Suprapubic skin (tissue), 4 donors: ENCODE measurements at places on chromosomes 3 and 15.
A peak's percentile ranks its signal among the peaks of the same experiment; 100 is the strongest.

- no peak overlapping the region for H3K4me3 ChIP-seq
- H3K27me3 ChIP-seq = no peaks in the 10 kb centered on the region
- H3K4me1 ChIP-seq = peaks cover 5% of the 10 kb centered on the region
- no peak overlapping the region for H3K27ac ChIP-seq
- no peaks in the 10 kb centered on the region for H3K36me3 ChIP-seq
These were observed 138.4 kb downstream of the IGF1R start for GRCh38 chr15:98786717-98787116.

- no peak overlapping the region for H3K27ac ChIP-seq
- H3K4me3 ChIP-seq = no peak overlapping the region
These were observed 32.7 kb downstream of the CEMIP start for GRCh38 chr15:80811781-80812315.

GRCh38 chr3:168141405-168141998 is 45.8 kb upstream of the GOLIM4 start:
- H3K4me1 ChIP-seq = no peaks in the 10 kb centered on the region
- H3K4me3 ChIP-seq = no peak overlapping the region
- H3K36me3 ChIP-seq = no peaks in the 10 kb centered on the region
- no peak for DNase-seq
- H3K27me3 ChIP-seq = no peaks in the 10 kb centered on the region

- no peak overlapping the region for H3K4me3 ChIP-seq
- no peak overlapping the region for H3K27ac ChIP-seq
- H3K4me1 ChIP-seq = peaks cover 8% of the 10 kb centered on the region
- no peaks in the 10 kb centered on the region for H3K36me3 ChIP-seq
- DNase-seq = no peak
These were observed 7.9 kb upstream of the PIK3CB start for GRCh38 chr3:138842483-138843188.

DNA sequence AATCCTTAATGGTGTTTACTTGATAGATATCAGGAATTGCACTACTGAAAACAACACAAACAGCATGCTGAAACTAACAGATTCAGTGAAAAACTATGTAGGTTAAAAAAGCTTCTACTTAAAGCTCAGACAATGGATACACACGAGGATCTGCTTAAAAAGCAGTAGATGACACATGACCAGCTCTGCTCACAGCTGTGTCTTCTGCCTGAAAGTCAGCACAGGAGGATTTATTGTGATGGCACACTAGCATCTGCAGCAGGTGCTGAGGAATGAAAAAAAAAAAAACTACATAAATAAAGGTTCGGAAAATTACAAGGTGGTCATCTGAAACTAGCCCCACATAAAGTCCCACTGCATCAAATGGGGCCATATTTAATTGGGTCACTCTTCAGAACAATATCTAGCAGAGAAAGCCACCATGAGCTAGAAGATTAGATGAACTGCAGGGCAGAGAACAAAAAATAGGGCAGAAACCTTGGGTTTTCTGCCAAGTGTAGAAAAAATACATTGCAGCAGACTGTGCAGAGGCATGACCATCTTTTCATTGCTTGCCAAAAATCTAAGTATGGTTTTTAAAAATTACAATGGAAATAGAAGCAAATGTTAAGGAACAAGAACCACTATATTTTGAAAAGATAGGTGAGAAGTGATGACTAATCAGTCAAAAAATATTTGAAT is 13.2 kb upstream of the GOLM2 start:
- H3K4me3 ChIP-seq = no peak overlapping the region
- H3K4me1 ChIP-seq = no peaks in the 10 kb centered on the region
- no peak overlapping the region for H3K27ac ChIP-seq
- no peak for DNase-seq

DNA sequence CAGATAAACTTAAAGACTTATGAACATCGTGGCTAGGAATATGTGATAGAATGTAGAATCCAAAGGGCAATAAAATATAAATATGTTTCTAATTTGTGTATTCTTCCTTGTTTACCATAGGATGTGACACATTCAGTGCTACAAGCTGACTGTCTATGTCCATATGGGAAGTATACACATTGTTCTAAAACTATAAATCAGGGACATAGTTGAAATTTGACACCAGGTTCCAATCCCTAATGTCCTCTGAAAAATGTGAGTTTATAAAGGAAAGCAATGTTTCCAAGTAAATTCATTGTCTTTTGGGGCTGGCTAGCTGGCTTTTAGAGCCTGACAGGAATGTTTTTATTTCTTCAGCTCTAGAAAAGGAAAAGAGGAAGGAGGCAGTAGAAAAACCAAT is 273.6 kb downstream of the CNTN4 start:
- H3K27me3 ChIP-seq = no peaks in the 10 kb centered on the region
- H3K27ac ChIP-seq = no peak overlapping the region
- H3K4me1 ChIP-seq = no peaks in the 10 kb centered on the region

DNA sequence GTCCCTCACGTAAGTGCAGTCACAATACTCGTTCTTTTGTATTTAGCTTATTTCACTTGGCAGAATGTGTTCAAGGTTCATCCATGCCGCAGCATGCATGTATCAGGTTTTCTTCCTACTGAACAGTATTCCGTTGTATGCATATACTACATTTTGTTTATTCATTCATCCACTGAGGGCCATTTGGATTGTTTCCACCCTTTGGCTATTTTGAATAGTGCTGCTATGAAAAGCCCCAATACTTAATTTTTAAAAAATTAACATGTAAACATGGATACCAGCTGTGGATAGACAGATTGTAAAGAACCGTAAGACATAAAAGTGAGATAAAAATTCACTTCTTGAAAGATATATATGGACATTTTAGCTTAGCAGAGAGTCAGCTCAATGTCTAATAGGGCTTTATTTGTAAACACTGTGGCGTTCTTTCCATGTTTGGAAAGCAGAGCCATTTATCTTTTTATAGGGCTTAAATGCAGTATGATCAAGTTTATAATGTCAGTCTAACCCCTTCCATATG is 115.9 kb downstream of the VPS8 start:
- H3K27me3 ChIP-seq = no peaks in the 10 kb centered on the region
- DNase-seq = no peak
- H3K4me1 ChIP-seq = no peaks in the 10 kb centered on the region
- H3K4me3 ChIP-seq = no peak overlapping the region
- H3K27ac ChIP-seq = no peak overlapping the region

DNA sequence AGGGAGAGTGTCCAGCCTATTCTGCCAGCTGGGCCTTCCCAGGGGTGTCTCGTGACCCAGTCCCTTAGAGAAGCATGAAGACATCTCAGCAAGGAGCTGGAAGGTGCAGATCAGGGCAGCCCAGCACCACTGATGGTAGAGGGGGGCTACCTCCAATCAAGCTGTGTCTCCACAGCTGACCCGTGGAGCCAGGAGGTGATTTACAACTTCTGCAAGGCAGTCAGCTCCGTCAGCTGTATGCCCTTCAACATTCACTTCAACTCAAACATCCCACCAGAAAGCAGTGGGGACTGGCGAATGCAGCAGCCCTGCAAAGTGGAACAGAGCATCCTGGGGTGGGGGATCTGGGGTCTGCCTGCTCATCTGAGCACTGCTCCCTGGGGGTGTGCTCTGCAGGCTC is 32.6 kb upstream of the FRG2C start:
- no peak overlapping the region for H3K27ac ChIP-seq
- H3K4me3 ChIP-seq = no peak overlapping the region
- H3K4me1 ChIP-seq = no peaks in the 10 kb centered on the region
- no peaks in the 10 kb centered on the region for H3K27me3 ChIP-seq

- no peaks in the 10 kb centered on the region for H3K36me3 ChIP-seq
- H3K4me3 ChIP-seq = no peak overlapping the region
- H3K27me3 ChIP-seq = no peaks in the 10 kb centered on the region
These were observed 28.1 kb upstream of the INSYN1 start for GRCh38 chr15:73781038-73781925.

DNA sequence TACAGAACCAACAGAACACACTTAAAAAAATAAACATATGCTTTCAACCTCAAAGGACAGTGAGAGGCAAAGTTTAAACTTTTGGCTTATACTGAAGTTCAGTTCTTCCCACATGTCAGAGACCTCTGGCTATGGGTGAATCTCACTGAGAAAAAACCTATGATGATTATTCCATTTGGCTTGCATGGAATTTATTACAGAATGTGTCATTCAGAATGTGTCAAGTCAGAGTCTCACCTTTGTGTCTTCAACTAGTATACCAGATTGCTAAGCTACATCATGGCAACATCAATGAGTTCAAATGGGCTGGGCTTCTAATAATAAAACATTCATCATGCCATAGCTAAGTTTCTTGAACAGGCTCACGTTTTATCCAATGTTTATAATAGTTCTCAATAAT is 987.0 kb downstream of the NTRK3 start:
- DNase-seq = no peak
- H3K27ac ChIP-seq = no peak overlapping the region
- H3K4me3 ChIP-seq = no peak overlapping the region
- no peaks in the 10 kb centered on the region for H3K27me3 ChIP-seq
- H3K36me3 ChIP-seq = no peaks in the 10 kb centered on the region
- no peaks in the 10 kb centered on the region for H3K4me1 ChIP-seq

DNA sequence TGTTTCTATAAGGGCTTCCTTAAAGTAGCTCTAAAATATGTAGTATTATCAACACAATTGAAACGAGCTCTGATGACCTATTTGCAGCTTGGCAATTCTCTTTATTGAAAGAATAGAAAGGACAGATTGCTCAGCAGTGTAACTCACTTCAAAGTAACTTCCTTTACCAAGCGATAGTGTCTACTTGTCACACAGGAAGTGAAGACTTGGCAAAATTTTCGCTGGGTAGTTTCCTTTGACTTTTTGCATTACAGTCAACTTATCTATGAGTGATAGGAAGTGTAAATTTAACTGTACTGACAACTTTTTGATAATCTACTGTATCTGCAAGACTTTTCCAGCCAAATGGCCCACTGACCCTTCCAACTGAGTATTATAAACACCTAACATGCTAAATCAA is 22.8 kb downstream of the SLC9A9 start:
- no peaks in the 10 kb centered on the region for H3K36me3 ChIP-seq
- H3K27ac ChIP-seq = no peak overlapping the region
- H3K4me3 ChIP-seq = no peak overlapping the region
- no peak for DNase-seq

- H3K4me3 ChIP-seq = no peak overlapping the region
- H3K4me1 ChIP-seq = peaks cover 5% of the 10 kb centered on the region
- H3K27me3 ChIP-seq = peaks cover 7% of the 10 kb centered on the region
- no peak overlapping the region for H3K27ac ChIP-seq
- DNase-seq = no peak
These were observed 38.3 kb downstream of the SAXO2 start for GRCh38 chr15:82300883-82301282.

GRCh38 chr15:69064649-69065048 is 50.2 kb downstream of the NOX5 start:
- no peak overlapping the region for H3K27ac ChIP-seq
- H3K4me3 ChIP-seq = no peak overlapping the region
- no peak for DNase-seq
- no peaks in the 10 kb centered on the region for H3K4me1 ChIP-seq

- H3K36me3 ChIP-seq = peaks cover 26% of the 10 kb centered on the region
- H3K4me3 ChIP-seq = no peak overlapping the region
- H3K4me1 ChIP-seq = no peaks in the 10 kb centered on the region
- H3K27me3 ChIP-seq = peaks cover 7% of the 10 kb centered on the region
- no peak overlapping the region for H3K27ac ChIP-seq
These were observed 39.6 kb downstream of the TGM4 start for GRCh38 chr3:44913868-44914468.

DNA sequence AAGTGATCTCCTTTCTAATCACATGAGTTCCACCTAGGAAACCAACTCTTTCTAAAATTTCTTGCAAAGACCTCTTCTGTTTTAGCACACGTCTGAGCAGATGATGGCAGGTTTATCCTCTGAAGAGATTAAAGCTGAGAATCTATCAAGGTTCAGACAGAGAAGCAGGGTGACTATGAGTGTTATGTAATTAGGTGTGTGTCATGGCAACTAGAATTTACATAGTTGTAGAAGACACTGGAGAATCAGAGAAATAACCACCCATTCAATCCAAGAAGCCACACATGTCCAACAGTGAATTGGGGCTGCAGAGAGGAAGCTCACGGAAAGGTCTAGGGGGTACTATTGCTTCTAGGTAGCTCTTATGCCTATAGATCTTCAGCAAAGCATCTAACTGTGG is 600.5 kb downstream of the PYDC2 start:
- DNase-seq = no peak
- H3K4me3 ChIP-seq = no peak overlapping the region
- H3K27me3 ChIP-seq = no peaks in the 10 kb centered on the region

DNA sequence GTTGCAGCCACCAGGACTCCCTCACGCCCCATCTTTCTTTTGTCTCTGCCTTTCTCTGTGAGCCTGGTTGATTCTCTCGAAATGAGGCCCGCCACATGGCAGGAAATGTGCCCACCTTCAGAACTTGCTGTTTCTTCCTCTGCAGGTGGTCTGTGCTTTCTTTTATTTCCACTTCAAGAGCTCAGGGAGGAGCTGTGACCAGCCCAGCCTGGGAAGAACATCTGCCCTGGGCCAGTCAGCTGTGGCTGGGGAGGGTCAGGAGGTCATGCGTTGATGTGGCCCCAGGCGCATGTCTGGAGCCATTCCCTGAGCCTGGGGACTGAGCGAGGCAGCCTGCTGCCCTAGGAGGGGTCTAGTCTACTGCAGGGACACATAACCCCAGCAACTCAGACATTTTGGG is 8.0 kb downstream of the FBLN2 start:
- peak overlapping the region; percentile 7 for H3K27ac ChIP-seq
- peaks cover 53% of the 10 kb centered on the region for H3K4me1 ChIP-seq
- H3K4me3 ChIP-seq = no peak overlapping the region
- DNase-seq = no peak
- no peaks in the 10 kb centered on the region for H3K36me3 ChIP-seq
- H3K27me3 ChIP-seq = no peaks in the 10 kb centered on the region

- H3K4me3 ChIP-seq = no peak overlapping the region
- no peak for DNase-seq
- H3K27me3 ChIP-seq = no peaks in the 10 kb centered on the region
- H3K36me3 ChIP-seq = no peaks in the 10 kb centered on the region
- no peak overlapping the region for H3K27ac ChIP-seq
- no peaks in the 10 kb centered on the region for H3K4me1 ChIP-seq
These were observed 459.4 kb upstream of the CBLB start for GRCh38 chr3:106328224-106328623.

DNA sequence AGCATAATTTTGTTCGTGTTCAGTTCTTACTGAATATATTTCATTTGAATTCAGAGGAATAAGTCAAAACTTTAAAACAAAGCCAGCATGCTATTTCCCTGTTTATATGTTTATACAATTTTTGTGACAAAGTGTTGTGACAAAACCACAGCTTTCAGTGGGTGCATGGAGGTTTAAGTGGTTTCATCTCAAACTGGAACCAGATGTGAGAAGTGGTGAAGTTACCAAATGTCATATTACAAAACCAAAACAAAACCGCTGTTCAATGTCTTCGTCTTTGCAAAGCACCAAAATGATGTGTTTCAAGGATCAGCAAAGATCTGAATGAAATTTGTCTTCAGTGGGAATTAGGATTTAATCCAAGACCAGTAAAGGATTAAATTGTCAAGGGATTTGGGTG is 59.3 kb upstream of the OSTN start:
- H3K4me3 ChIP-seq = no peak overlapping the region
- no peaks in the 10 kb centered on the region for H3K36me3 ChIP-seq
- H3K27me3 ChIP-seq = no peaks in the 10 kb centered on the region
- H3K4me1 ChIP-seq = no peaks in the 10 kb centered on the region
- H3K27ac ChIP-seq = no peak overlapping the region
- no peak for DNase-seq

- DNase-seq = no peak
- no peaks in the 10 kb centered on the region for H3K27me3 ChIP-seq
- H3K4me1 ChIP-seq = peaks cover 14% of the 10 kb centered on the region
- H3K27ac ChIP-seq = no peak overlapping the region
These were observed 96.2 kb upstream of the NR2F2 start for GRCh38 chr15:96234109-96234892.

GRCh38 chr3:36446276-36446675 is 66.0 kb downstream of the STAC start:
- DNase-seq = no peak
- no peak overlapping the region for H3K27ac ChIP-seq
- H3K27me3 ChIP-seq = no peaks in the 10 kb centered on the region
- no peaks in the 10 kb centered on the region for H3K4me1 ChIP-seq
- no peak overlapping the region for H3K4me3 ChIP-seq
